ENCODE measurements at places on chromosomes 5 and 9.

DNA sequence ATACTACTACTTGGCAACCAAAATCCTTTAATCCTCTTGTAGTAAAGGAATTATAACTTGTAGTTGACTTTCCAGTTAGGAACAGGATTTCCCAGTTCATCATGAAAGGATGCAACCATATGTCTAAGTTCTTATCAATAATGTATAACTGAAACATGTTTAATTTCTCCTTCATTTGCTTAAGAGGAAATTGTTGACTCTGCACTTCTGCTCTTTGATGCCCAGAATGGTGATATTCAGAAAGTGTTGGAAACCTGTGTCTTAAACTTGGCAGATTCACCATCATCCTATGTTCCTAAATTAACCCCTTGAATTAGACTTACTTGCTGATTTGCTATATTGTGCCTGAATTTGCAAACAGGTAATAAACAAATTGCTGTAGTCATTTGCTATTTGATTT is 201.5 kb downstream of the PTPRD start:
- DNase-seq: no peak

- DNase-seq: no peak
Measured at GRCh38 chr5:25516141-25516540, 871.4 kb upstream of the CDH10 start.

- no peak for DNase-seq
Measured at GRCh38 chr5:76688212-76688611, 27.7 kb upstream of the F2R start.

GRCh38 chr5:12885018-12885417 is 980.8 kb upstream of the CTNND2 start:
- DNase-seq: no peak

- peak; percentile 68 for DNase-seq
Measured at GRCh38 chr9:127519301-127520166, 68.2 kb downstream of the LRSAM1 start.

DNA sequence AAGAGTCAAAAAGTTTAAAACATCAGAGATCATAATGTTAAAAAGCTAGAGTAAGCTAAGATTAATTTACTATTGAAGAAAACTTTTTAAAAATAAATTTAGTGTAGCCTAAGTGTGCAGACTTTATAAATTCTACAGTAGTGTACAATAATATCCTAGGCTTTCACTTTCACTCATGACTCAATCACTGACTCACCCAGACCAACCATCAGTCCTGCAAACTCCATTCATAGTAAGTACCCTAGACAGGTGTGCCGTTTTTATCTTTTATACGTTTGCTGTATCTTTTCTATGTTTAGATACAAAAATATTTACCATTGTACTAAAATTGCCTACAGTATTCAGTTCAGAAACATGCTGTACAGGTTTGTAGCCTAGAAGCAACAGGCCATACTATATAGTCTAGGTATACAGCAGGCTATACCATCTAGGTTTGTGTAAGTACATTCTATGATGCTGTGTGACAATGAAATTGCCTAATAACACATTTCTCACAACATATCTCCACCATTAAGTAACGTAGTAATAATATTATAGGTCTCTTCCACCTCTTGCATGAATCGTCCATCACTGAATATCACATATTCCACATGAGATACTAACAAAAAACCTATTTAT is 59.2 kb downstream of the MEGF9 start:
- no peak for DNase-seq

GRCh38 chr5:133959643-133960042 is 8.8 kb downstream of the C5orf15 start:
- no peak for DNase-seq

GRCh38 chr5:33774341-33774740 is 117.4 kb downstream of the ADAMTS12 start:
- DNase-seq: no peak

- no peak for DNase-seq
Measured at GRCh38 chr5:40871177-40871576, 30.0 kb downstream of the CARD6 start.

DNA sequence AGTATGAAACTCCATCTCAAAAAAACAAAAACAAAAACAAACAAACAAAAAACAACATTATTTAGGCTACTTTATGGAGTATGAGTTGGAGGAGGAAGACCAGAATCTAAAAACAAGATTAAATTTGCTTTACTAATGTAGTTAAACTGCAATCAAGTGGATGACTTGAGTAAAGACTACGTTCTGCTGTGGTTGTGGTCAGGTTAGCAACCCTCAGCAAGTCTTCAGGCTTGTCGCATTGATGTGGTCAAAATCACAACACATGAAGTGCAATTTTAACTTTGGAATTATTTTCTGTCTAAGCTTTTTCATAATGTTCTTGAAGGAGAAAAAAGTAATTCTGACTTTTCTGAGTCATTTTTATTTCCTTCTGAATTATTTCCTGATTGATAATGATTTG is 43.1 kb downstream of the PDE6A start:
- no peak for DNase-seq

DNA sequence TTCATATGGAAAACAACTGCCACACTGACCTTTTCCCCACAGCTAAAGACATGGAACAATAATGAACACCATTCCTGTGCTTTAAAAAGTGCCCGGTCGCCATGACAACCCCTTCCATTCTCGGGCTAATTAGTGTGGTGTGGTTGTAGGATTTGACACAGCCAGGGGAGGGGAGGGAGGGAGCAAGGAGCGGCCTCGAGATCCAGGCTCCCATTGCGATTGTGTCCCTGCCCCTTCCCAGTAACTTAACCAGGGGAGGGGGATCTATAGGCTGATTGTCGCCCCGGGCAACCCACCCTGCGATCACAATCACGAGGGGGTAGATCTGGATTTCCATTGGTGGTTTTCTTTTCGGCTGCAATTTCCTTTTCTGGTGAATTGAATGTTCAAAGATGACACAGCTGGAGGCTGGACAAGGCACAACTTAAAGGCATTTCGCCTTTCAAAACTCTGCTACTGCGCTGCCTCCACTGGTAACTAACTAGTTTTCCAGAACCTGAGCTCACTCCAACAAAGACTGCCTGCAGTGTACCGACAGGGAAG is 96.7 kb upstream of the RETREG1 start:
- no peak for DNase-seq

DNA sequence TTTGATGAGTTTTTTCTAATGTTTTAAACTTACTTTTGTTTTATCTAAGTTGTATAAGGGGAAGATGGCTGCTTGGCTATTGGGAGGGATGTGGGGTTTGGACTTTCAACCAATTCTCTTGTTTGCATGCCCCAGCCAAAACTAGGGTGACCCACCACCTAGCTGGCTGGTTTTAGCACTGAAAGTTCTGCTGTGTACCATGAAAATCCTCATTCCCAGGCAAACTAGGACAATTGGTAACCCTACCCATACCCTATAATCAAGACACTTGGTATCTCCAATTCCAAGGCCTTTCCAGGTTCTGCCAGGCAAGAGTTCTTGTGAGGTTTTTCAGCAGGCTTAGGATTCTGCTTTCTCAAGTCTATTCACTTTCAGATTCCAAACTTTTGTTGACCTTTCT is 13.1 kb downstream of the RAB3C start:
- no peak for DNase-seq

DNA sequence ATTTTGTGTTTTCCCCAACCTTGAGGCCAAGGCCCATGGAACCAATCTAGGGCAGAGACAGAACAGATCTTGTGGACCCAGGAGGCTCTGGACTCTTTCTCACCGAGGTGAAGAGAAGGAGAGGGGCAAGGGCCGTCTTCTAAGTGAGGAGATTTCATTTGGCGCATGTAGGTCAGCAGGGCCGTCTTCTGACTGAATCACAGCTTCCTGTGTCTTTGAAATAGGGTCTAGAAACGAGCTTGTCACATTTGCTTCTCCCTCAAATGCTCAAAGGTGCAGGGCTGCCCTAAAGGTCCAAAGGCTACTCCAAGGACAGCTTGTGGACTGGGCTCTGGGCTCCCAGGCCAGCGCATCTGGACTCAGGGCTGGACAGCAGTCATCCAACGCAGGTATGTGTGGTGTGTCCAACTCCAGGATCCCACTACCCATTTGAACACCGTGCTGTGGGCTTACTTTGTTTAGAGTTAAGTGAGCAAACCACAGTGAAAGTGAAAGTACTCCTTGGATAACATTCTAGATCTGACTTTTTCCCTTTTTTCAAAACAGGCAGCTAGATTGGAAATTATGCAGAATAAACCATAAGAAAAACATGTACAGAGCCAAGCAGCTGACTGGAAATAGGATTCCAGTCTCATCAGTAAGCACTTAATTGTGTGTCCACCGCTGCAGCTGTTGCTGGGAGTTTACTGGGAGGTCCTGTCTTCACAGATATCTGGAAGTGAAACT is 357.0 kb downstream of the GADD45G start:
- DNase-seq: no peak

DNA sequence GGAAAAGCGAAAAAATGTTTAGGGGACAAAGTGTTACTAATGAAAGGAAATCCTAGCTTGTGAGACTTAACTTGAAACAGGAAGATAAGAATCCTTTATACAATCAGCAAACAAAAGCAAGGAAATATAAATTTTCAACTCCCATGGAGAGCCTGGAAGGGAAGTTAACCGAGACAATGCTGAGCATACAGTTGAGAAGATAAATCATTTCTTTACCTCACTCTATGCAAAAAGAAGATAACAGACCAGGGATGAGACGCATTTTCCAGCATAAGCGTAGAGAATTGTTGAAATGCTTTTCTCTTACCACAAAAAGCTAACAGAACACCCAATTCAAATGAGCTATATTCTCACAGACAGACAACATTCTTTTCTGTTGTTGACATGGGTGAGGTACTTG is 309.6 kb downstream of the CWC27 start:
- DNase-seq: no peak

GRCh38 chr9:37775216-37775919 is 9.5 kb downstream of the EXOSC3 start:
- no peak for DNase-seq

GRCh38 chr5:11385901-11386293 is 518.3 kb downstream of the CTNND2 start:
- DNase-seq: no peak

All from upper lobe of right lung (tissue), 1 donor.